Left colon (tissue), 2 donors: ENCODE measurements at places on chromosomes 3 and 15. TPM values are rescaled to one million over a fixed set of nuclear protein-coding genes. Genes with fewer than 3 reads are reported as not detected.

- DNase-seq: no peak
Measured at GRCh38 chr3:70855149-70855548, 542.7 kb upstream of the MDFIC2 start.

- peak; percentile 30 for DNase-seq
Measured at GRCh38 chr3:71304684-71305083, 278.8 kb downstream of the FOXP1 start.

DNA sequence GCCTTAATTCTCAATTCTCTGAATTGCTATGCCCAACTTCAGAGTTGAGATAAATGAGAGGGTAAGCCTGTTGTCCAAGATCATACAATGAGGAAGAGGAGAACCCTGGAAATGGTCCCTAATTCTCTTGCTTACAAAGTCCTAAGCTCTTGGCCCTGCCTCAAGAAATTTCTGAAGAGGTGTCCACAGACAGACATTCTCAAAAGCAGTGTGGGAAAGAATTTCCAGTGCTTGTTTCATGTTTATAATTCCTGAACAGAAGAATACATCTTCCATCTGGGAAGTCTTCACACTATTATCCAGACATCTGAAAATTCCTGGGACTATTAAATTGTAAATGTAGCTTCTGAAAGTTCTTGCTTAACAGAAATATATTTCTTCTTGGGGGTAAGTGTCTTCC is 166.8 kb upstream of the LRTM1 start:
- no peak for DNase-seq

MAPK6 gene
- 68.8 TPM for total RNA-seq

DNA sequence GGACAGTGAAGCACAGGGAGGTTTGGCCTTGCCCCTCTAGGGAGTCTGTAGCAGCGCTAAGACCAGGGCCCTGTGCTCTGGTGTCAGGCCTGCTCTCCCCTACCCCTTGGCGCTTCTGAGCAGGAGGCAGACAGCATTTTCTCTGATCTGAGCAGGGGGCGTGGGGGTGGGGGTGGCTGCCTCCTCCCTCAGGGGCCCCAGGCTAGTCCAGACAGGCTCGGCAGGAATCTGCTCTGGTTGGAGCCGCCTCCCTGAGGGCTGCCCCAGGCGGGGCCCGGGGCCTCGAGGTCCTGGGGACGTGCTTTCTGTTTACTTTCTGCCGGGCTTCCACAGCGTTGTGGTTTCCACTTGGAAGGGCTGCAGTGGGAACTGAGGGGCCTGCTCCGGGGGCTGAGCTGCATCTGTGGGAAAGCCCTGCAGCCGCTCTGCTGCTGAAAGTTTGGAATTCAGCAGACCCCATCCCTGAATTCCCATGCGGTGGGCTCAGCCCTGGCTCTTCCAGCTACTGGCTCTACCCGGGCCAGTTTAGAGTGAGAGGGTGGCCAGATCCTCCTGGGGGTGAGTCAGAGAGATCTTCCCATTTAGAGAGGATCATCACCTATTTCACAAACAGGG is 105.4 kb downstream of the LINGO1 start:
- DNase-seq: no peak

- DNase-seq: no peak
Measured at GRCh38 chr3:107753494-107753893, 230.7 kb downstream of the BBX start.

DNA sequence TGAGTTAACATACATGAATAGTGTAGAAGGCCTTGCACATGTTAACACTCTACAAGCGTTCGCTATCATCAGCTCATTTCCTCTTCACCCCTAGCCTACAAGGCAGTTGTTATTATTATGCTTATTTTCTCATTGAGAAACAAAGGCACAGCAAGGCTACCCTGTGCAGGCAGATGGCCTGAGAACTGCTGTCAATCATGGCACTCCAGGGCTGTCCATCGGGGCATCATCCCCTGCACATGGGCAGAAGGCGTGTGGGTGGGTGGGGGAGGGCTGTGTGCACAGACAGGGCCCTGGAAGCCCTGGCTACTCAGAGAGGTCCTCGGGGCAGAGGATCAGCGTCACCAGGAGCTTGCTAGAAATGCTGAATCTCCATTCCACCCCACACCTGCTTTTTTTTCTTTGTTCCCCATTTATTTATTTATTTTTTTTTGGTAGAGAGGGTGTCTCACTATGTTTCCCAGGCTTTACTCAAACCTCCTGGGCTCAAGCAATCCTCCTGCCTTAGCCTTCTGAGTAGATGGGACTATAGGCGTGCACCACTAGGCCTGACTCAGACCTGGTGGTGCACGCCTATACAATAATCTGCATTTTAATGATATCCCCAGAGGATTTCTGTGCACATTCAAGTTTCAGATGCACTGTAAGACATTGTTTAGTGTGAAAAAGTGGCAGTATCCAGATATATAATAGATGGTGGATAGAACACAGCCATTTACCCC is 9.6 kb upstream of the ZXDC start:
- no peak for DNase-seq

- no peak for DNase-seq
Measured at GRCh38 chr3:174444391-174444790, 414.7 kb upstream of the NAALADL2 start.

DNA sequence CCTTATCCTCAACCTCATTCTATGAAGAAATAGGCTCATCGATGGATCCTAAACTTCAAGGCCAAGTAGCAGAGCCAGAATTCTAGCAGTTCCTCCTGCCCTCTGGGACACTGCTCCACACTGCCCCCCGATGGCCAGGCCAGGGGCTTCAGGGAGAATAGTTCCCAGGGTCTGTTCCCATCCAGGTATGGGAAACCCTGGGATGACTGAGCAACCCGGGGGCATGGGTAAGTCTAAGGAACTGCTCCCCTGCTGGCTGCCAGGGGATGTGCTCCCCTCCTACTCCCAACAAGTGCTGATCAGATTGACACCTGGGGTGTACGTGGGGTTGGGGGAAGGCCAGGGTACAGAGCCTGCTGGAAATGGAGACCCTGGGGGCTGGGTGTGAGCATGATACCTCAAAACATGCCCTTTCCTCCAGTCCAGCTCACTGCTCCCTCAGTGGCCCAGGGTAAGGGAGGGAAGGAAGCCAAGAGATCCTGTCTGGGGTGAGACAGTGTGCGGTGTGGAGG is 7.6 kb downstream of the ULK3 start:
- no peak for DNase-seq

VILL gene
- 174 TPM for total RNA-seq

NOP10 gene
- 139 TPM for total RNA-seq

- no peak for DNase-seq
Measured at GRCh38 chr15:71330638-71331162, 215.4 kb downstream of the THSD4 start.

DNA sequence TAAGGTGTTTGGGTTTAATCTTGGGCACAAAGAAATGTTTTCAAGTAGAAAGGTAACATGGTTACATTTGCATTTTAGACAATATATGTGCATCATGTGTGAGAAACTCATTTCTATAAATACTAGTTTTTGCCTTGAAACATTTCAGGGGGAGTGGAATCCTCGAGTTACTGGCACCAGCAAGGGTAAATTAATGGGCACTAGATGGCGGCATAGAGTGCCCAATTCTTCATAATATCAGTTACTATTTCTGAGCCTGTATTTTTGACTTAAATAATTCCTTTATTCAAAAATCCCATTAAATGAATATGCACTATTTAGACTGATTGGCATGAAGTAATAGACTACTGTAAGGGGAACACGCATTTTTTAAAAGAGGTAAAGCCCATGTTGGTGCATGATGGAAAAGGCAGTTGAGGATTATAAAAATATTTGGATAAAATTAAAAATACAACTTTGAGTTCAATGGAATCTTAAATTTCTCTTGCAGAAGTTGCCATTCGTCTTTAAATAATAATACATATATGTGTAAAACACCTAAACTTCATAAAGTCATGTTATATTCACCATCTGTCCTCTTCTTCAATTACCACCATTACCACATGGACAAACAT is 106.3 kb downstream of the ZBTB20 start:
- DNase-seq: peak; percentile 19

GRCh38 chr3:110383356-110383755 is 688.3 kb upstream of the NECTIN3 start:
- DNase-seq: no peak

DNA sequence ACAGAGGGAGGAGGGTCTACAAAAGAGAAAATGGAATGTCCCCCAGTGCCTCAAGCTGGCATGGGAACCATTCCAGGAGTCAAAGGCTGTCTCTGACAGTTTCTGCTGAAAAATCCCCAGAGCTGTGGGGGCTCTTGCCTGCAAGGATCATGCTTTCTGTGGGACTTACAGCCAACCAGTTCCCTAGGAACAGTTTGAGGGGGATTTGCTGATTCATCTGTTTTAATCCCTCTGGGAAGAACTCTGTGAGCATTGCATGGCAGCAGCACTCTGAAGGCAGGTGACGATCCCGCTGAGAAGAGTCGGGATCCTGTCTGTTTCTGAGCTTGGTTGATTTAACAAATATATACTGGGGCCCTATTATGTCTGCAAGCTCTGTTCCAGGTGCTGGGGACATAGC is 176.0 kb downstream of the SSR3 start:
- DNase-seq: no peak

DNA sequence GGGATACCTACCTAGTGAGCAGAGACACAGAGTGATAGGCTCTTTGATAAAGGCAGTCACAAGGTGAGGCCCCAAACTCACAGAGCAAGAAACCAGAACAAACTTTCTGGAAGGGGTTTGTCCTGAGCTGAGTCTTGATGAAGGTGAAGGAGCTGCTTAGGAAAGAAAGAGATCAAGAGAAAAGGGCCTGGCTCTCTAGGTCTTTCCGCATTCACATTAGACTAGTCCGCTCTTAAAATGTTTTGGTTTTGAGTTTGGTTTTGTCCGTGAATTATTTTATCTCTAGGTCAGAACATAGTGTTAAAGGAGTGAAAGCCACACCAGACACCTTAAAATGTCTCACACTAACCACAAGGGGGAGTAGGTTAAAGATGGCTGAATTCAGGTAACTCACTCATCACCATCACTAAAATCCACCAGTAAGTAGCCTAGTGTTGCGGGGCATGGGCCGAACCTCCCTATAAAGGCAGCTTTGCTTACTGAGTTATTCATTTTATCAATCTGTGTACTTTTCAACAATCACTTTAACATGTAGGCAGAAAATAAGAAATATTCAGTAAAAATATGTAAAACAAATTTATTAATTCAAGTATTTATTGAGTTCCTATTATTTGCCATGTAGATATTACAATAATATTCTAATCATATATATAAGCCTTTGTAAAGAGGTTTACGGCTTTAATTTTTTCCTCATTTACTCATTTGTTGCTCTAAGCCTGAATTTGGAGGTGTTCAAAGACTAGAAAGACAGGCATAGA is 121.5 kb upstream of the TSC22D2 start:
- no peak for DNase-seq

- DNase-seq: no peak
Measured at GRCh38 chr3:117786349-117786748, 1076.8 kb downstream of the TUSC7 start.

GRCh38 chr3:106184540-106185457 is 316.0 kb upstream of the CBLB start:
- DNase-seq: no peak

DNA sequence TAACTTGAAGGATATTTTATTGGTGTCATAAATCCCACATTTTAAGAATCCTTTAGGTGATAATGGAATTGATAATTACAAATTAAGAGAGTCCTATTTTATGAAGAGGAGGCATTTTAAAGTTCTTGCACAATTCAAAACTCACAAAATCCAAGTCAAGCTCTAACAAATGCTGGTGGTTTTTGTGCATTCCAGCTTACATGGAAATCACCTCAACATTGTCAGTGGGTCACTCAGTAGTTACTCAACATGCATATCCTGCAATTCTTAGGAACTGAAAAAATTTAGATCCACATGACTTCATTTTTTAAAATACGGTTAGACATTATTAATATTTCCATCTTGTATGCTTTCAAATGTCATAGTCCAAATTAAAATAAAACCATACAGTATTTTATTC is 487.2 kb downstream of the CNTN3 start:
- no peak for DNase-seq

CPEB1 gene
- total RNA-seq: 2.5 TPM

DNA sequence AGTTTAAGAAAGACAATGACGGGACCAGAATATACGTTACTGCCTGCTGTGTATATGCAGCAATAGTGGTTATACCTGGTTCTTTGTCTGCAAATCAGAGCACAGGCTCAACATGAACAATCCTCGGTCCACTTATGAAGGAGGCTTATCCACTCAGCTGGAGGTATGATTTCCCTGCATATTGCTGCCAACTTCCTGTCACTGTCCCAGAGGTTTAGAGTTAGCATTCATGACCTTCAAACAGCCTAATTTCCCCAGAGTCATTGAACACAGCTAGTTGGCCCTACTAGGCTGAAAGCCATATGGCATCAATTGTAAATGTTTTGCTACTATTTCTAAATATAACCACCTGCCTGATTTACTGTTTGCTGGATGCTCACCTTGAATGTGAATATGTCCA is 224.9 kb upstream of the ZNF717 start:
- DNase-seq: no peak

DNA sequence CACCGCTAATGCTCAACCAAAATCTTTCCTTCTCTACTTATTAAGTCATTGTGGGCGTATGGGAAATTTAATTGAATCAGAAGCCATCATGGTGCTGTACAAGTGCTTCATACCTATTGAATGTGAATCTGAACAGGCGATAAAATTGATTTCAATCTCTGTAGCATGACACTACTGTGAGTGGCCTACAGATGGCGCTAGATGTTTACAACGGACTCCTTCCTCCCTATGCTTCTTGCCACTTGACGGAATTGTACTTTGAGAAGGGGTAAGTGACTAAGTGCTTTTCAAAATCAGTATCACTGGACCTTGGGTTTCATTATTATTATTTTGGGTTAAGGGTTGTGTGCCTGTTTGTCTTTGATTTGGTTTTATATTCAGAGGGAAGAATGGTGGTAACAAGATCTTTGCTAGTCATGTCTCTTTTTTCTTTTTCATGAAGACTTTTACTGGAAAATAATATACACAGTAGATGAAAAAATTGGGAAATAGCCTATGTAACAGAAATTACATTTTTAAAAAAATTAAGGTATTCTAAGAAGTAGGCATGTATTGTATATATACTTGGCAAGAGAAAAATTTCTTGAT is 35.4 kb downstream of the ACP3 start:
- peak; percentile 76 for DNase-seq

- no peak for DNase-seq
Measured at GRCh38 chr3:134638385-134639030, 12.3 kb downstream of the KY start.

DNA sequence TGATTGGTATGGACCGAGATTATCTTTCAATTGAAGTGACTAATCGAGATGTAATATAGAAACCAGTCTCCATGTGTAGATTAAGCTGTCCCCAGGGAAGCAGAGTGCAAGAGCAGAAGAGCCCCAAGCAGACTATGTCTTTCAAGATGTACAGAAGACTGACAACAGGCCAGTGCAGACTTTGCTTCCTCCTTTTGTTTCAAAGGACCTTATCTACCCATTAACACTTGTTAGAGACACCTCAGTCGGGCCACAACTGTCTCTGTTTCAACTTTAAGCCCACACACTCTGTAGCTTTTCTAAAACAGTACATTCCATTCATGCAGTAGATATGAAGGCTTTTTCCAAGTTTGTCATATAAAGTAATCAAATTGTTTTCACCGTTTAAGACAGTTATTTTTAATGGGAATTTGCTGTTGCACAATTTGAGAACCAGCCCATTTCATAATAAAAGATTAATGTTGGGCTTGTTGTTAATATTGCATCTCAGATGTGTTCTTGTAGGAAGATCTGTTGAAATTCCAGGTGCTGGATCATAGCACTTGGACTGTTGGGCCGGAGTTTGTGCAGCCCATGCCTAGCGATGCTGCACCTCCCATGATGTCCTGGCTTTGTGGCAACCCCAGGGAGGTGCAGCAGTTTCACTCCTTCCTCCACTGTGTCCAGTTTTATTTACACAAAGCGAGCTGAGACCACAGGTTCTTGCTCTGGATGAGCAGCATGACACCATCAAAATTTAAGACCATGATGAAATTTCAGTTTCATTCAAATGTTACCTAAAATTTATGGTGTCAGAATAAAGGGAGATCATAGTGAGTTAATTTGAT is 12.4 kb downstream of the GORASP1 start:
- DNase-seq: no peak
